ENCODE measurements at places on chromosomes 1 and 21. TPM values are rescaled to one million over a fixed set of nuclear protein-coding genes. Genes with fewer than 3 reads are reported as not detected.

Gene FCGR3A
- polyA plus RNA-seq = not detected

Gene SPRR2F
- polyA plus RNA-seq = not detected

Gene SV2A
- 1.00 TPM for polyA plus RNA-seq

Gene DIRAS3
- polyA plus RNA-seq = 1.6 TPM

Gene LENEP
- polyA plus RNA-seq = 0.16 TPM

Gene EFNA3
- 3.7 TPM for polyA plus RNA-seq

Gene USP24
- polyA plus RNA-seq = 11.3 TPM

Gene ACKR1
- polyA plus RNA-seq = not detected

Gene AADACL4
- not detected for polyA plus RNA-seq

DNA sequence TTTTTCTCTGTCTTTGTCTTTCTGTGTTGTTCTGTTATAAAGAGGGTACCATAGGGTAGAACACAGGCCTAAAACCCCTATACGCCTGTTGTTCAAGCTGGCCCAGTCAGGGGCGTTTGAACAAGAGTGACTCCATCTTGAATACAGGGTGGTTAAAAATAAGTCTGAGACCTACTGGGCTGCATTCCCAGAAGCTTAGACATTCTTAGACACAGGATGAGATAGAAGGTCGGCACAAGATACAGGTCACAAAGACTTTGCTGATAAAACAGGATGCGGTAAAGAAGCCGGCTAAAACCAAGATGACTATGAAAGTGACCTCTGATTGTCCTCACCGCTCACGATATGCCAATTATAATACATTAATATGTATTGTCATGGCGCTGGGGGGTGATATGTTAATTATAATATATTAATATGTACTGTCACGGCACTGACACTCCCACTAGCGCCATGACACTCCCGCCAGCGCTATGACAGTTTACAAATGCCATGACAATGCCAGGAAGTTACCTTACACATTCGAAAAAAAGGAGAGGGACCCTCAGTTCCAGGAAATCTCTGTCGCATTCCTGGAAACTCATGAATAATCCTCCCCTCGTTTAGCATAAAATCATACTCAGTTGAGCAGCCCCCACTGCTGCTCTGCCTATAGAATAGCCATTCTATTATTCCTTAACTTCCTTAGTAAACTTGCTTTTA is 58.5 kb upstream of the KLHDC7A start:
- no peak for DNase-seq

DNA sequence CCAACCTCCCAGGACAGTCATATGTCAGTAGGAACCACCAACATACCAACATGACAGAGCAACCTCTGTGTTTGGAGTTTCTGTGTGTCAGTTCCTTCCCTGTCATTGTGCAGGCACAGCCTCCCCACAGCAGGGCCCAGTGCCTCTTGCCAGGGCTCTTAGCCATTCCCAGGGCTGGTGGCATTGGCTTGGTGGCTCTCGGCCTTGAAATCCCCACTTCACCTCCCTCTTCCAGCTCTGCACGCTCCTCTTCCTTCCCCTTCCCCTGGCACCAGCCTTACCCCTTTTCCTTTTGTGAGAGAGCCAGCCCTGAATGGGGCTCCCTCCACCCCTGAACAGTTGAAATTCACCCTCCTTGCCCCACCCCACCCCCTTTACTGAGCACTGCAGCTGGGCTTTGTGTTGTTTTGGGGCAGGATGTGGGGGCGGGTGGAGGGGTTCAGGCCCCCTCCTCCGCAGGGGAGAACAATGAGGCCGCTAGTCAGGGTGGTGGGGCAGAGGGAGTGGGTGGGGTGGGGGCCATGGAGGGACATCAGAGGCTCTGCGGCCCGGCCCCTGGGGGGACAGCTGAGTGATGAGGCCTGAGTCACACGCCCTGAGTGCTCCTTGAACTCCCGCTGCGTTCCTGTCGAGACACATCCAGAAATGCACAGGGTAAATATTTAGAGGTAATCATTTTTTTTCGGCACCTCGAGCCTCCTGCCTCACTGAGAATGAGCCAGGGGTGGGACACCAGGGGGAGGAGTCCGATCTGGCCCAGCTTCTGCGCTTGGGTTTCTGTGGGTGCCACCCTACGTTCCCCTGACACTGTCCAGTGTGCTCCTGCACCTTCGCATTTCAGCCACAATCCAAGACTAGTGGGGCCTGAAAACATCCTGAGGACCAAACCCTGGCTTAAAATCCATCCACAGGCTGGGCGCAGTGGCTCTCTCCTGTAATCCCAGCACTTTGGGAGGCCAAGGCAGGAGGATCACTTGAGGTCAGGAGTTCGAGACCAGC is 28.6 kb downstream of the LGR6 start:
- DNase-seq = peak; percentile 78

- no peak for DNase-seq
These were observed 17.0 kb downstream of the ESPN start for GRCh38 chr1:6441586-6441985.

DNA sequence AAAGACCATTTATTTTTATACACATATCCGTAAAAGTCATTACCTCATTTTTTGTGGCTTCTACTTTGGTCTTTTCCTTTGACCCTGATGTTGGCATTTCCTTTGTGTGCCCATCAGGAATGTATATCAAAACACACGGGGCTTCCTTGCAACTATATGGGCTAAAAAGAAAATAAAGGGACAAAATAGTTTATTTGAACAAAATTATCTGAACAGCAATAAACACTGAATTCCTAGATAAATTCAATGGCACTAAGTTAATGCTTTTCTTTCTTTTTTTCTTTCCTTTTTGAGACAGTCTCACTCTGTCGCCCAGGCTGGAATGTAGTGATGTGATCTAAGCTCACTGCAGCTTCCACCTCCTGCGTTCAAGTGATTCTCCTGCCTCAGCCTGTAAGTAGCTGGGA is 45.2 kb downstream of the EPRS1 start:
- DNase-seq = no peak

DNA sequence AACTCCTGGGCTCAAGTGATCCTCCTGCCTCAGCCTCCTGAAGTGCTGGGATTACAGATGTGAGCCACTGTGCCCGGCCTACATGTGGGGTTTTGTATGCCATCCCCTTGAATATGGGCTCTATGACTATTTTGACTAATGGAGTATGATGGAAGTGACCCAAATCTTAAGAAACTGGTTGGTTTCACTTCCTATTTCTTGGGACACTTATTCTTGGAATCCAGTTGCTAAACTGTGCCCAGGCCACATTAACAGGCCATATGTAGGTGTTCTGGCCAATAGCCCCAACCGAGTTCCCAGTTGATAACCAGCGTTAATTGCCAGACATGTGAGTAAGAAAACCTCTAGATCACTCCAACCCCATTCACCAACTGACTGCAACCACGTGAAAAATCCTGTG is 36.3 kb upstream of the CLIC4 start:
- no peak for DNase-seq

- no peak for DNase-seq
These were observed 29.4 kb downstream of the NENF start for GRCh38 chr1:212461916-212462660.

DNA sequence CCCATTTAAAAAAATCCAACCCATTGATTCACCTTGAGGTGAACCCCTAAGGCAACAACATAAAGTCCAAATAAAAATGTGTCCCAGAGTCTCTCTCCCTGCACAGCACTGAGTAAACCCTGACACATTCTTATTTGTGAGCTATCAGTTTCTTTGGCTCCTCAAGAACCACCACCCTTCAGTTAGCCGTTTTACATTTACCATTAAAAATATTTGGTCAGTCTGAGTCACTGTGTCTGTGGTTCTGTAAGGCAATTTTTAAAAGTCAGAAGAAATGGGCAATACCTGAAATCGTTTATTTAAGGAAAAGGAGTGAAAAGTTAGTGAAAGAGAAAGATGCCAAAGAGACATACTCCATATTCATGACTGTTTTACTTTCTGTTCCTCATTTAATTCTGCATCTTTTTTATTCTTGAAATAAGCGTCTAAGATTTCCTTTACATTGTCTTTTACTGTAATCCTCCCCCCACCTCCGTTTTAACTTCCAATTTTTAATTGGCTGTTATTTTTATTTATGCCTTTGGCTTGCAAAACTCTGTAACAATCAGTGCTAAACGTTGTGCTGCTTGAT is 91.7 kb upstream of the IVNS1ABP start:
- peak; percentile 67 for DNase-seq

- no peak for DNase-seq
These were observed 81.3 kb upstream of the C21orf91 start for GRCh38 chr21:17900281-17900989.

- DNase-seq = no peak
These were observed 19.3 kb downstream of the GRHL3 start for GRCh38 chr1:24338447-24338846.

- peak; percentile 51 for DNase-seq
These were observed 19.7 kb upstream of the NRDC start for GRCh38 chr1:51898090-51898734.

DNA sequence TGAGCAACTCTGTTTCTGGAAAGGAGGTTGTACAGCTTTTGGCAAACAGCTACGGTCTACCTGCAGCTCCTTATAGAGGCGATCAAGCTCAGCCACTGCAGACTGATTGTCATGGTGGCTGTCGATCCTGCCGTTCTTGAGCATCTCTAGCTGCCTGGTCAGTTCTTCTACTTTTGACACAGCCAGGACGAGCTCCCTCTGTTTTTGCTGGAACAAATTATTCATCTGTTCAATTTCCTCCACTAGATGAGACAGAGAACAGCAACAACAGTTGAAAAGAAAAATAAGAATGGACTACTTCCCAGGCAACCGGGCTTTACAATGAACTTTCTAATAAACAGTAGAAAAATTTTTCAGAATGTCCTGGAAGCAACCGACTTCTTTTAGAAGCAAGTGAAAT is 42.5 kb downstream of the TP53BP2 start:
- no peak for DNase-seq

DNA sequence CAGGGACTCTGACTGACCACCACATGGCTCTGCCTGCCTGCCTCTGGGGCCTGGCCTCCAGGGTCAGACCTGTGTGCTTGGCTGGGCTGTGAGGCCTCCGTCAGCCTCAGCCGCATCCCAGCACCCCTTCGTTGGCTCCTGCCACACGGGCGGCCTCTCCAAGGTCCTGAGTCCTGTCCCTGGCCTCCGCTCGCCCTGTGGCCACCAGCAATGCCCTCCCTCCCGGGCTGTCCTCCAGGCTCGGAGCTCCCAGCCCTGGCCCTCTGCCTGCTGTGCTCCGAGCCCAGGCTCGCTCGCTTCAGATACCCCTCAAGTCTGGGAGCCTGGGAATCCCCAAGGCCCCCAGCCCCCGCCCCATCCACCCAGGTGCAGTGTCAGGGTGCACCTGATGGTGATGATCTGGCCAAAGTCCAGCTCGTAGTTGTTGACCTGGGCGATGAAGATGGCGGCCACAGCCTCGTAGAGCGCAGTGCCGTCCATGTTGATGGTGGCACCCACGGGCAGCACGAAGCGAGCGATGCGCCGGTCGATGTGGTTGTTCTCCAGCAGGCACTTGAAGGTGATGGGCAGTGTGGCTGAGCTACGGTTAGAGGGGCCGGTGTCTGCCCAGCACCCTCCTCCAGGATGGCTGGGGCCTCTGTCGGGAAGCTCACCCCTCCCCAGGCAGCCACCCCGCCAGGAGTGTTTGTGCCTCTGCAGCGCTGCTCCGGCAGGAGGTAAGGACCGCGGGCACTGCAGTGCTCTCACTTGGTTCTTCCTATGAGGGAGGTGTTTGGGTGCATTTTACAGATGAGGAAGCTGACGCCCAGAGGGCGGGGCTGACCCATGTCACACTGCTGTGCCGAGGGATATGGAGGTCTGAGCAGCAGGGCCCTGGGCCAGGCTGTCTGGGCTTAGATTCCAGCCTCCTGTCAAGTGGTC is 28.5 kb downstream of the PODN start:
- no peak for DNase-seq

DNA sequence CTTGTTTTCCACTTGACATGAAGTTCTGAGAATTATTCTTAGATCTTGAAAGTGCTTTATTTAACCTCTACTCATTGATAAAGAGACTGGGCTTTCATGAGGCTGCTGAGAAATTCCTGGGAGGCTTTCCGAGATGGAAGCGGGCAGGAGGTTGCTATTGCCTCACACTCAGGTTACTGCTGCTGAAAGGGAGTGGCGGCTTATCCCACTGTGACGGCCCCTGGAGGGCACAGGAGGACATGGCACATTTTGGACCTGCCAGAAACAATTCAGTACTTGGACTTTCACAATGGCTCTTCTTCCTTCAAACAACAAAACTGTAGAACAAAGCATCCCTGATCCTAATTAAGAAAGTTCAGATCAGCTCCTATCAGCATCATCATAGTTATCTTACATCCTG is 16.2 kb upstream of the MARK1 start:
- DNase-seq = no peak

DNA sequence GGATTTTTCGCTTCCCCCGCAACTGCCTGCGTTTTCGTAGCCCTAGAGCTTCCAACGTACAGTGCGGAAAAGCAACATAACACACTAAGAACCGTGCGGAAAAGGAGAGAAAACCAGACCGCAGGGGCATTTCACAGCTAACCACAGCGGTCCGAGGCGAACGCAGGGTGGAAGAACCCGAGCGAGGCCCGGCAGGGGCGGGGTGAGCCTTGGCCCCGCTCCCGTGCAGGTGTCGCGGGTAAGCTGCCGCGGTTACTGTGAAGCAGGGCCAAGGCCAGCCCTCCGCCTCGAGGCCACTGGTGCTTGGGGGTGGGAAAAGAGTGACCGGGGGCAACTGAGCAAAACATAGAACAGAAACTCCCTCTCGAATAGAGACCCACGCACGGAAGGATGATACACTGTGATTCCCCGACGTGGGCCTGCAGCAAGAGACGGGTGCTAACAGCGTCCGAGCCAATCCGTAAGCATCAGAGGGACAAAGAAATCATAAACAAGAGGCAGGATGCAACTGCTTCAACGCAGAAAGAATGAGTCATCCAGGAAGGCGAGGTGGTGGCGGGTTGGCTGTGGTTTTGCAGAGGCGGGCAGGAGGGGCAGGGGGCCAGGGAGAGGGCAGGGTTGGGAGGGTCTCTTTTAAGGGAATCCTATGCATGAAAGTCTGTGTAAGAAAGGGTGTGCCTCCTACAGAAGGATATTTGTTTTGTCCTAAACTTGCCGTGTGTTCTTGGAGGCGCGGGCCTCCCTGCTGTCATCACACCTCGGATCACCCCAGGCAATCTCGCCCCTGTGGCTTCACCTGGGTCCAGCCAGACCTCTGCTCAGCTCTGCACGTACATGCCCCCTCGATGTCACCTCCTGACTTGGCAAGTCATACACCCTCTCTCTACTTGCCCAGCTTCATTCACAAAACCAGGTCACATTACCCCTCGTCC is 7.3 kb downstream of the GNG4 start:
- peak; percentile 61 for DNase-seq

GRCh38 chr1:185654199-185654951 is 79.8 kb upstream of the HMCN1 start:
- DNase-seq = no peak

DNA sequence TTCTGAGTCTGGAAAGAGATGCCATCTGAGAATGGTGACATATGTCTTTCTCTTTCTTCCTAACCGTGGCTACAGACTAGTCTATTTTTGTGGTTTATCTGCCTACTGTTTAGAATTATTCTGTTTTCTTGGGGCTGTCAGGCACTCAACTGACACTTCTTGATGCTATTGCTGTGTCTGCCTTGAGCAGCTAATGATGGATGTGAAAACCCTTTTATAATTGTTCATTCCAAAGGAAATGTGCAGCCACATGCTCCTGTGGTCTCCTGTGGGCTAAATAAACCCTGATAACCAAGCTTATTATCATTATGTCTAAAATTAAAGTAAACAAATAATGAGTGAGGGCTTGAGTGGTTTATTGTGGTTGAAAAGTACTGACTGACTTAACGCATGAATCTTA is 52.7 kb upstream of the CXADR start:
- no peak for DNase-seq

- no peak for DNase-seq
These were observed 21.8 kb downstream of the USP25 start for GRCh38 chr21:15751546-15751945.

All from mammary epithelial cell (primary cell).